Mucosa of gallbladder (tissue), 1 donor: ENCODE measurements at places on chromosomes 3 and 15. TPM values are rescaled to one million over a fixed set of nuclear protein-coding genes. Genes with fewer than 3 reads are reported as not detected.
A peak's percentile ranks its signal among the peaks of the same experiment; 100 is the strongest.

ADCY5 gene
- total RNA-seq, result 25.8 TPM

CCR1 gene
- 4.8 TPM for total RNA-seq

GOLGA8K gene
- total RNA-seq, result 0.66 TPM

GRCh38 chr3:128845778-128846485, 33.5 kb upstream of the ACAD9 start:
- DNase-seq, result peak; percentile 75

DNA sequence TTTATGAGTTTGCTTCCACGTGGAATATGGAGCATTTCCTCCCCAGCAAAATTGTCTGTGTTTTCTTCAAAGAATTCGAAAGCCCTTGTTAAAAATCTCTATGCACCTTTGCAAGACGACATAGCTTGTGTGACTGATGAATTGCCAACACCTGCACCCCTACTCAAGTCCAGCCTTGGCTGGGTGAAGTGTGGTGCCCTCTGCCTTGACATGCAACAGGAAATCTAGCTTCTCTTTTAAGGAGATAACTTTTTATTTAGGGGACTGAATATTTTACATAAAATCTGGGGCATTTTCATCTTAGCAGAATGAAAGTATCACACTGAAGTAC, 647 bp downstream of the HMG20A start:
- DNase-seq, result no peak
